Hindlimb muscle (tissue), 1 donor: ENCODE measurements at places on chromosomes 1 and 21.

GRCh38 chr1:201084295-201084694, 27.9 kb downstream of the CACNA1S start:
- no peak for DNase-seq

DNA sequence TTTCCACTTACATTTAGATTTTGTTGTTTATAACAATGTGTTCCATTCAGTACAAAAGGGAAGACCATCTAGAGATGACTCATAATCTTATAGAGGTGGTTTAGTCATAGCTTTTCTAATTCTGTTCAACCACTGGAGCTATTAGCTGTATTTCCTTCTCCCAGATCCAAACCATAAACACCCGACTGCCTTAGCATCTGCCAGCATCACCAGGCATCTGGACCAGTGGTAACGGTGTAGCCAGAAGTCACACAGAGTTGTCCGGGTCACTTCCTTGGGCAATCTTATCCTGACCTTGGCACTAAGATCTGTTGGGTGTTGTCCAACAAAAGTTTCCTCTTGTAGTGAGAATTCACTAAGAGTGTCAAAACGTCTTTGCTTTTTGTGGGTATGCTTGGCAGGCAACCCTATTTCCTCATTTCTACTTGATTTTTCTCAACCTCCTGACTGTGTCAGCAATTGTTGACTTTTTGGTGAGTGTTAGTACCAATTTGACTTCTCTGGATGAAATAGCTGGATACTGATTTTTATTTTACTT, 372.1 kb upstream of the B3GALT2 start:
- no peak for DNase-seq

DNA sequence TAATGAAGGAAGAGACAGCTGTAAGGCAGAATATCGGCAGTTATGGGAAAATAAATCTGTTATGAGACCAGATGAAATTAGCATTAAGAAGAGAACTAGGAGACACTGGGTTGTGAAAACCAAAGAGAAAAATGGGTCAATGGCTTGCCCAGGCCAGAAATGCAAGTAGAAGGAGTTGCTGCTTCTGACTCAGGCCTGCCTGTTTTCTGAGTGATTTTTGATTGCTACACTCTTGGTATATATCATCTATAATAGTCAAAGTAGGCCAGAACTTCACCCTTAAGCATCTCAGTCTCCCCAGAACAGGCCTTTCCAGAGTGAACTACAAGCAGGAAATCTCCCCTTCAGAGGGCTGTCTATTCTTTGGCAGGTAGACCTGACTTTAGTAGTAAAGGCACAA, 107.0 kb downstream of the NRIP1 start:
- no peak for DNase-seq

DNA sequence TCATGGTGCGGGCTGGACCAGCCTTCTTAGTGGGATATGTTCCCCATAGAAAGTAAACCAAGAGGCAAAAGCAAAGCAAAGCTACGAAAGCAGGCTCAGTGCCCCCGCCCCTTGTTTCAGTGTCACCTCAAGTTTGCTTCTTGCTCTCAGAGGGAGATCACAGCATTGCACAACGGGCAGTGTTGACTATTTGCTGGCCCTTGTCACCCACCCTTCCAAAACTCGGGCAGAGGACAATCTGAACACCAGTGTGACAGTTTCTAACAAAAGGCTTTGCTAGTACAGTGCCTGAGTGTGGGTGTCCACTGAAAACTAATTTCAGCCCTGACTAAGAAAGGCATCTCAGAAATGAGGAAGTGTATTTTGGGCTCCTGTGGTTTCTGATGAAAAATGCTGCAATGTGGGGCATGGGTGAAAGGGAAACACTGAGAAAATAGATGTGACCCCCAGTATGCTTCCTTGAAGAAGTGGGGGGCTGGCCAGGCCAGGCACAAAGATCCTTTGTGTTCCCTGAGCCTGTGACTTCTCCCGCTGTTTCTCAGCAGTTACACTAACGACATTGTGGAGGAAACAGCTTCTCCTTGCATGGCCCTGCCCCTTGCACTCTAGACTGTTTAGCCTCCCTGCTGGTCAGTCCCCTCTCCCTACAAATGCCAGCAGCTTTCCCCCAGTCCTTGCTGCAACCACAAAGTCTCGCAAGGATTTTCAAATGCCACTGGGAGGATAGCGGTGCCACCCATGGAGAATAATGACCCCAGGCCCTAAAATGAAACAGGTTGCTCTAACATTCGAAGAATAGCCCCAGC, 33.3 kb upstream of the KCNE1 start:
- no peak for DNase-seq

- DNase-seq = no peak
These were observed at the start of gene DMBX1 for GRCh38 chr1:46489638-46490405. Gene DMBX1, plus strand, starts transcription at chr1:46489836. Its CDS starts 17,175 bp downstream, at chr1:46507011.

- no peak for DNase-seq
These were observed 60.2 kb downstream of the ODF2L start for GRCh38 chr1:86335916-86336315.

GRCh38 chr1:229098903-229099578, 171.9 kb upstream of the RAB4A start:
- DNase-seq = no peak

DNA sequence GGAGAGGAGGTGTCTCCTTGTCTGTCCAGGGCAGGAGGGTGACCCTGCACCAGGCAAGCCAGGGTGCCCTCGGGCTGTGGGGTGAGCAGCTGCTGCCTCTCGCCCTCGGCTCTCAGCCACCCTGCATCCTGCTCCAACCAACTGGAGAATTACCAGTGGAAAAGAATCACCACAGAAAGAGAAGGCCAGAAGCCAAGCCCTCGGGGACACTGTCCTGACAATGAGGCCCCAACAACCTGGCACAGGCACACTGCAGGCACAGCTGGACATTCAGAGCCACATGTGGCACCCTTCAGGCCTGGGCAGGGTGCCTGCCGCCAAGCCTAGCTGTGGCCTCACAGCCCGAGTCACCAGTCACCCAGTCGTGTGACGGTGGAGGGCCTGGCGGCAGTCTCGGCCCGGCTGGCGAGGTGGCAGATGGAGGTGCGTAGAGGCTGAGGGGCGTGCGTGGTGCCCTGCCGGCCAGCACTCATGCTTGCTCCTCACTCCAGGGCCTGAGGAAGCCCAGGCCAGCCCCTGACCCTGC, 12.0 kb downstream of the MEGF6 start:
- no peak for DNase-seq

- no peak for DNase-seq
These were observed 8.0 kb downstream of the CD55 start for GRCh38 chr1:207329469-207329868.

- no peak for DNase-seq
These were observed 715 bp upstream of the ARTN start for GRCh38 chr1:43932786-43933385.
